H9 (cell line): ENCODE measurements at places on chromosomes 5 and 9. TPM values are rescaled to one million over a fixed set of nuclear protein-coding genes. Genes with fewer than 3 reads are reported as not detected.

DNA sequence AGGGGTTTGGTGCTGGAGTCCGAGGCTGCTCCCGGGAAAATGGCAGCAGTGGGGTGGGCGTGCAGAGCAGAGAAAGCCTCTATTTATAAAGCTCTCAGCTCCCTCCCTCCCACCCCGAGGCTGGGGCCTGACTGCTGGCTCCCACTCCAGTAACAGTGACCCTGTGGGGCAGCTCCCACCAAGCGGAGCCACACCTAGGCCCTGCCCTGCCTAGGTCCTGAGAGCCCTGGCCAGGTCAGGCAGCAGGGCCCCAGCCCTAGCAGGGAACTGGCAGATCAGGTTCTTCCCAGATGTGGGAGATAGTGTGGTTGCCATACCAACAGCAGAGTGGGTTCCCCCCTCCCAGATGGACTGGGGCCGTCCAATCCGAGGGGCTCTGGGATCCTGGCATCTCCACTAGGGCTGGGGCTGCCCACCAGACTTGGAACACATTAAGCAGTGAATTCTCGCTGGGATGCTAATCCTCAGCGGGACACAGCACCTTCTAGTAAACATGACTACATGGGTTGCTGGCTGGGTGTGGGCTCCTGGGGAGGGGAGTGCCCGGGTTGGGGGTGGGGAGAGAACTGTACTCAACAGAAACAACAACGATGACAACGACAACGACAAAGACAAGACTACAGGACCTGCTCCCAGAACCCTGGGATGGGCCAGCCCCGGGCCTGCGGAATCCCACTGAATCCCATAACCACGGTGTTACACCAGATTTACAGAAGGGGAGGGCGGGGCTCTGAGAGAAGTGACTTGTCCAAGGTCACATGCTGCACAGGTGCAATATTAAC lies 1.5 kb downstream of the SH3GLB2 start:
- peak; percentile 67 for DNase-seq

GRCh38 chr9:35035851-35036701 lies 36.3 kb downstream of the VCP start:
- DNase-seq, result peak; percentile 75

DNA sequence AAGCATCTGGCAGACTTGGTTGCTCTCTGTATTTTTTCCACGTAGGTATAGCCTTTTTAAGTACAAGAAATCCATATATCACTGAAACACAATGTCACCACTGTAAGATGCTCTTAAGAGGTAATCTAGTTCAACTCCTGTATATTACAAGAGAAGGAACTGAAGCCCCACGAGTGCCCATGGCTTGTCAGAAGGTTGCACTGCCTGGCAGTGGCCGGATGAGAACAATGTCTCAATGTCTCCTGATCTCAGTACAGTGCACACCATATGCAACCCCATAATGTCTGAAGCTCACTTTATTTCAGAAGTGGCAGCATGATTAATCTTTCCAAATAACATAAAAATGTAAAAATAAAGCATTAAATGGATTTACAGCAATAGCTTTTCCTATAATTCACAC lies 27.7 kb downstream of the TUT7 start:
- no peak for DNase-seq

DNA sequence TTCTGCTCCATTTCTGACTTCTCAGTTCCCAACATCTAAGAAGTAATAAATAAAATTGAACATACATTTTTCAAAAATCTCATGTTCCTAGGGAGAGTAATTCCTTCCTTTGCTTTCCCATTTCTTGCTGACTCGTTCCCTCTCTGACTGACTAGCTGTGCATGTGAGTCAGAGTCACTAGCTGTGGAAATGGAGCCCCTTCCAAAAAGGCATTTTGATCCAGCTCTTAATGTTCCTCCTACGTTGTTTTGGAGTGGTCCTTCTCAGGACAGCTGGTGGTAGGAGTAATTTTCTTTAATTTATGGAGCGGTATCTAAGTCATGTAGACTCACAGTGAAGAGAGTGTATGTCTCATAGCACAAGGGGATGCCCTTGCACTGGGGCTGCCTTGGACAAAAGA lies 460.2 kb downstream of the GADD45G start:
- no peak for DNase-seq

DNA sequence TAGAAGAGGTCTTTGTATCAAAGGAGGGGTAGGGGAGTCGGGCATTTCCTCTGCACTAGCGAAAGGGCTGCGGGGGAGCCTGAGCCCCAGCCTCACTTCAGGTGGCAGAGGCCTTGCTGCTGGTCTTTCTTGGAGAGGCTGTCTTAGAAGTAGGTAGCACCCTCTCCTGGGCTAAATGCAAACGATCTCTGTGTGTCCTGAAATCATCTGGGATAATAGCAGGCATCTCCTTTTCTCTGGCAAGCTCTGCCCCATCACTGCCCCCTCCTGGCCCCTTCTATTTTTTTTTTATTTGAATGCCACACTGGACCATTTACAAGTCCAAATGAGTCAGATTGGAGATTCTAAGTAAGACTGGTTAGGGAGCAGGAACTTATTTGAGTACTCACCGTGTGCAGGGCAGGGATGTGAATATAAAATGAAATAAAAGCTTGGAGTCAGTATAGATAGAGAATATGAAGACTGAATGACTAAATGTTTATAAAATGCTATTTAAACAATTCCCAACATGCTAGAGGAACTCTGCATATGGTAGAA lies 137.1 kb downstream of the FGF1 start:
- peak; percentile 93 for DNase-seq

DNA sequence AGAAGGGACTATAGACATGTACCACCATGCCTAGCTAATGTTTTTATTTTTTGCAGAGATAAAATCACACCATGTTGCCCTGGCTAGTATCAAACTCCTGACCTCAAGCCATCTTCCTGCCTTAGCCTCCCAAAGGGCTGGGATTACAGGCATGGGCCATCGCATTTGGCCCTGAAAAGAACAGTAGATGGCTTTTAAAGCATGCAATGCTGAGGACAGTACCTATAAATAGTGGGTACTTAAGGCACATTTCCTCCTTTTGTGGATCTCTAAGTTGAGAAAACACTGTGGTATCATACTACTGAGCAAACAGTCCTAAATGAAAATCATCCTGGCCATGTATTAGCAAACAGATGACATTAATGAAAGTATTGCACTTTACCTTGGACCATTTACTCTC lies 119.4 kb downstream of the TTC39B start:
- DNase-seq, result no peak

DNA sequence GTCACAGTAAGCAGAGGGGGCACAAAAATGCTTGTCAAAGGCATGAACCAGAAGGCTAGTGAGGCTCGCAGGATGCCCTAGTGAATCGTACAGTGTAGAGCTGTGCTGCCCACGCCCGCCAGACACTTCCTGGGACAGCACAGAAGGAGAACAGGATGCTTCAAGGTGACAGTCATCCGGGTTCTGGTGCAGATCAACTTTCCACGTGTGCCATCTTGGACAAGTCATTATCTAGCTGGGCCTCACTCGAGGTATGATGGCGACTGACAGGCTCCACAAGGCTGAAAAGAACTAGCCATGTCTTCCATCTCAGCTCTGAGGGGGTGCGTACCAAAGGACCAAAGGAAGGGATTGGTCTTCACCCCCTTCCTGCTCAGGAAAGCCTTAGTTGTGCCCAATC lies 14.0 kb downstream of the SPRY4 start:
- DNase-seq, result no peak

The RGMB gene
- 17.7 and 19.3 TPM in 2 replicates for total RNA-seq

The DBN1 gene
- 339 and 340 TPM in 2 replicates for total RNA-seq
